ENCODE measurements at places on chromosomes 12 and 14.

GRCh38 chr12:25670076-25671055, 117.3 kb upstream of the LMNTD1 start:
- no peak for DNase-seq

DNA sequence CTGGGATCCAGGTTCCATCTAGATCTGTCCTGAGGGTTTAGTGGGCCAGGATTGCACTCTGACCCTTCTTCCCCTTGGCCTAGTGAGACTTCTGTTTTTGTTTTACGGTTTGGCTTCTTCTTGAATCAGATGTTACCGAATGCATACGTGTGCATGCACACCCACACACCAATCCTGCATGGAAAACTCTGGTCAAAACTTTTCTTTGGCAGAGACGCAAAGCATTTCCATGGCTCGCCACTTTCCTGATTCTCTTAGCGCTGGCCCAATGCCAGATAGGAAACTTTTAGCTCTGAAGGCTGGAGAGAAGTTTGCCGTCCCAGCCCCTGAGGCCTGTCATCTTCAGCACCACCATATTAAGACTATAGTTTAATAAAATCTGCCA, 67.4 kb upstream of the ACTN1 start:
- DNase-seq = no peak

DNA sequence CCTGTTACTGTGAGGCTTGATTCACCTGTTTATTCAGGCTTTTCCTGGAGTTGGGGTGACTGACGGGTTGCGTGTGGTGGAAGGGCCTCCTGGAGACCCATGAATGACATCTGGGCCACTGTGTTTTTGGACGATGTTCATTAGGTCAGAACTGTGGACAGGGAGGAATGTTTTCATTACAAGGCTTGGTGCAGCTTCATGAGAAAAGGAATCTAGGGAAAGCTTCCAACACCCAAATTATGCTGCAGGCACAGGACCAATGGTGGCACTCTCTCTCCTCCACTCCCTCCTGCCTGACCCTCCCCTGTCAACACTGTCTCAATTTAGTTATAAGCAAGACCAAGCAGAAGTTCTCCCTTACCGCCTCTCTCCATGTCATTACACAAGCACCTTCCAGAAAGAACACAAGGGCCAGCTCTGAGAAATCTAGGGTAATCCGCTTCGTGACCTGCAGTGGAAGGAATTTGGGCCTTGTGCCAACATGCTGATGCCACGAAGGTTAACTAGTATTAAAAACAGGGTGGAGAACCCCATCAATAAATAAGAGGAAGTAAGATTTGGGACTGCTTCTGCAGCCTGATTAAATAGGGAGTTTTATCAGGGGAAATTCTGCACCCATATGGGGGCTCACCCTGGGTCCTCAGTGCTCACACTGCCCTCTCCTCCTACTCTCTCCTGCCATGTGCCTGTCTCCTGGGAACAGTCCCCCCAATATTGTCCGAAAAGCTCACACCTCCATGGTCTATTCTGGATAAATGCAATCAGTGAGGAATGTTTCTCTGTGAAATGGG, 200.3 kb downstream of the KTN1 start:
- no peak for DNase-seq

DNA sequence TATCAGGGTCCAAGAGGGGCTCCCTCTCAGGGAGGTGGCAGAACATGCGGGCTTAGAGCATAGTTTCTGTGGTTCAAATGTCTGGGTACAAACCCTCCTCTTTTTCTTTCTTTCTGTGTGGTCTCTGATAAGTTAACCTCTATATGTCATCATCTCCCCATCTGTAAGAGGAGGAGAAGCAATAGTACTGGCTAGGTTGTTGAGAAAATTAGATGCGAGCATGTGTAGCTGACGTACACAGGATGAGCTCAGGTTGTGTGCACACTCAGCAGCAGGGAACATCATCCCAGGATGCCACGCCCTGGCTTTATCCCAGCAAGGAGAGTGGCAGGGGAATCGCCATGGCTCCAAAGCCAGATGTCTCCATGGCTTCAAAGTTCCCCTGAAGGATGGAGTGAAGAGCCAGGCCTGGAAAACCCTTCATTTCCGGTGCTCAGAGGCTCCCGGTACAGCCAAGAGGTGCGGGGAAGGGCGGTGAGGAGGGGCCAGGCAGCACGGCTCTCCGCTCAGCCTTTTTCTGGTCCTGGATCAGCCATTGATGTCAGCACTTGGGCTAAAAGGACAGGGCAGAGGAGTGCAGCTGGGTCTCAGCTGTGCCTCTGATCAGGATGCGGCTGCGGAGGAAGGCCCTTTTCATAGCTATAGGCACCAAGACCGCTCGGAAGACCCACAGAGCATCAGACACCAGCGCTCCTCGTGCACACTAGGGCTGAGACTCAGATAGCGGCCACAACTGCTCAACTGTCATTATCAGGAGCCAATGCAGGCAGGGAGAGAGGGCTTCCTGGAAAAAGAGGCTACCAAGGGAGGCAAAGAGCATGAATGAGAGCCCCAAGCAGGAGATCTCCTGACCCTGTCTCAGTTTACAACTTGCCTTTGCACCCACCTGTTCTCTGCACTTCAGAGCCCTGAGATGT, 41.5 kb downstream of the ARL6IP4 start:
- DNase-seq = no peak

DNA sequence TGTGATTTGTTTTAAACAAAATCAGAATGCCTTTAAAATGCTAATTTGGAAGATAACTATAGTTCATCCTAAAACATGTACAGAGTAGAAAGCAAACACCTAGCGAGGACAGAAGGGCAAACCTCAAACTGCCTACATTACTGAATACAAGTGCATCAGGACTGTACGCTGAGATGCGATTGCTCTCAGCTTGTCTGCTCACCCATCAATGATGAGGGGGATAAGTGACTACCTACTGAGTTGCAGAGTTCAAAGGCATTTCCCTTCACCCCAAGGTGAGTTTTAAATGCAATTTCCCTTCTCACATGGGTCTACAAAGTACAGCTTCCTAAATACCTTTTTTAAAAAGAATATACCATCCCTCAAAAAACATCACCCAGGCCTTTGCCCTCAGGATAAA, 52.9 kb downstream of the PHLDA1 start:
- DNase-seq = peak; percentile 40

DNA sequence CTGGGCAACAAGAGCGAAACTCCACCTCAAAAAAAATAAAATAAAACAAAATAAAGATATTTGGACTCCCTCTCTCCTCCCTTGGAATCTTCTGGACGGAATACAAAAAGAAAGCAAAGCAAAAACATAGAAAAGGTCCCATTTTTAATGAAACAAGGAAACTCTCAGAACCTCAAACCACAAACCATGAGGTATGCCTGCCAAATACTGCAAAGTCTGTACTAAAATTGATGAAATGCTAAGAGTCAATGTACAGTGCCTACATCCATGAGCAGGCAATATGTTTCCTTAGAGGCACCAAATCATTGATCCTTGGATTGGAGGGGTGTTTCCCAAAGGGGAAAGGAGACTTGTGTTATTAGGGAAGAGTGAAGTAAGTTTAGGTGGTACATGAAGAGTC, 8.2 kb upstream of the RPS6KA5 start:
- DNase-seq = no peak

GRCh38 chr14:56660677-56661389, 81.2 kb downstream of the TMEM260 start:
- DNase-seq = no peak

- no peak for DNase-seq
Observed at GRCh38 chr14:93246534-93246933, 39.5 kb downstream of the UBR7 start.

- DNase-seq = no peak
Observed at GRCh38 chr12:124321556-124322270, 26.8 kb downstream of the RFLNA start.

DNA sequence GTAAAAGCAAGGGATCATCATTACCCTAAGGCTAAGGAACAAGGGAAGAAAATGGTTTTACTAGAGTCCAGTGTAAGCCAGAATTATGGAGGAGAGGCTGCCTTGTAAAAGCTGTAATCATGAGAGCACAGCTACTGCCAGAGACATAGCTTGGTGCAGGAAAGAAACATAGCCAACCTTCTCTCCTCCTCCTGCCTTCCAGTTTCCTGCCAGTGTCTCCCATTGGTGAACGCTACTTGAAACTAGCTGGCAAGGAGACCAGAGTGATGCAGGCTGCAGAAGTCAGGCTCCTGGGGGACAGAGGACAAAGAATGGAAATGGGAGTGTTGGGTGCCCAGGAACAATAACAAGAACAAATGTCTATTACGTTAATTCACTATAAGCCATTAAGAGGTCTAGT, 158.5 kb downstream of the NELL2 start:
- DNase-seq = no peak
